WTC11 (cell line): ENCODE measurements at places on chromosomes 3 and 15. TPM values are rescaled to one million over a fixed set of nuclear protein-coding genes. Genes with fewer than 3 reads are reported as not detected.

DNA sequence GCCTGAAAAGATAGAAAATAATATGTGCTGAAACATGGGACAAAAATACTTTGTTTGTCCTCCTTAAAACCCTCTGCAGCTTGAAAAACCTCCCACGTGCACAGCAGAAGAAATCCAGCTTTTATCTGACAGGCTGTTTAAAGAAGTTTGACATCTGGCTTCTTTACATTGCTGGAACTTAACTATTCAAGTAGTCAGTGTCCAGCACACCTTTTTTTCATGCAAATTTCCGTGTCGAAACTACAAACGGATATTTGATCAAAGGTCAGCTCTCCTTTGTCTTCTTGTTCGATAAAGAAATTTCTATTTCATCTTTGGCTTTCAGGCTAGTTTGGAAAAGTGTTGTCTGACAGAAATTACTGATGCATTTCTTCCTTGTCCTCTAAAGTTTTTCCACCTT is 66.8 kb upstream of the KBTBD8 start:
- peaks cover 62% of the 10 kb centered on the region for H3K4me1 ChIP-seq
- H3K27me3 ChIP-seq: no peaks in the 10 kb centered on the region
- no peak overlapping the region for H3K4me3 ChIP-seq

- peaks cover 37% of the 10 kb centered on the region for H3K27me3 ChIP-seq
- H3K4me3 ChIP-seq: peak overlapping the region; percentile 84
- DNase-seq: no peak
- peak overlapping the region; percentile 78 for H3K27ac ChIP-seq
- H3K36me3 ChIP-seq: peaks cover 18% of the 10 kb centered on the region
These were observed 1.0 kb downstream of the TASOR start for GRCh38 chr3:56681984-56682461.

TNFAIP8L3 gene
- 0.25 to 0.39 TPM (median 0.34 TPM) in 3 replicates for total RNA-seq

DNA sequence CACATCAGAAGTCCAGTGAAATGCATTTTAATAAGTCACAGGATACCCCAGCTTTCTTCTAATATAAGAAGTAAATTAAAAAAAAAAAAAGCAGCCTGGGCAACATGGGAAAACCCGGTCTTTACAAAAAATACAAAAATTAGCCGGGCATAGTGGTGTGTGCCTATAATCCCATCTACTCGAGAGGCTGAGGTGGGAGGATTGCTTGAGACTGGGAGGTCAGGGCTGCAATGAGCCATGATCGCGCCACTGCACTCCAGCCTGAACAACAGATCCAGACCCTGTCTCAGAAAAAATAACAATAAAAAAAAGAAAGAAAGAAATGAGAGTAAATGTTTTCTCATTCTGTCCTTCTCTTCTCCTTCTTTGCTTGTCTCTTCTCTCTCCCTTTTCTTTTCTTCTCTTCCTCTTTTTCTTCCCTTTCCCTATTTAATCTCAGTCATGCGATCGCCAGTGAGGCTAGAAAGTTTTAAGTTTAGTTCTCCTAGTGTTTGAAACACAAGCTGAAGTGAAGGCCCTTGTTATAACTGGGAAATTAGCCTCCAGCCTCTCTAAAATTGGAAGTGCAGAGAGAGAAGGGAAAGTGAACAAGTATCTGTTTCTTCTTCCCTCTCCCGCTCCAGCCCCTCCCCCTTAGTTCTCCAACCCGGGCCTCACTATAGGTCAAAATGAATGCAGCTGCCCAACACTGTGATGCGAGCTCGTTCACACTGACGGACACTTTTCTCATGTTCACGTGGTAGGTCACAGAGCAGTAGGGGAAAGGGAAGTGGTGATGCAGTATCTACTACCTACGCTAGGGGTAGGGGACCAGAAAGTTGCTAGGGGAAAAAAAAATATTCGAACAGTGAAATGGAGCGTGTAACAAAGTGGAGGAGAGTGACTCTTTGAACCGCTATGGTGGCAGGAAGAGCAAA is 23.5 kb upstream of the TSC22D2 start:
- H3K27me3 ChIP-seq: no peaks in the 10 kb centered on the region
- peak; percentile 51 for DNase-seq
- H3K27ac ChIP-seq: peak overlapping the region; percentile 89
- H3K4me3 ChIP-seq: peak overlapping the region; percentile 36
- H3K4me1 ChIP-seq: peaks cover 18% of the 10 kb centered on the region

DNA sequence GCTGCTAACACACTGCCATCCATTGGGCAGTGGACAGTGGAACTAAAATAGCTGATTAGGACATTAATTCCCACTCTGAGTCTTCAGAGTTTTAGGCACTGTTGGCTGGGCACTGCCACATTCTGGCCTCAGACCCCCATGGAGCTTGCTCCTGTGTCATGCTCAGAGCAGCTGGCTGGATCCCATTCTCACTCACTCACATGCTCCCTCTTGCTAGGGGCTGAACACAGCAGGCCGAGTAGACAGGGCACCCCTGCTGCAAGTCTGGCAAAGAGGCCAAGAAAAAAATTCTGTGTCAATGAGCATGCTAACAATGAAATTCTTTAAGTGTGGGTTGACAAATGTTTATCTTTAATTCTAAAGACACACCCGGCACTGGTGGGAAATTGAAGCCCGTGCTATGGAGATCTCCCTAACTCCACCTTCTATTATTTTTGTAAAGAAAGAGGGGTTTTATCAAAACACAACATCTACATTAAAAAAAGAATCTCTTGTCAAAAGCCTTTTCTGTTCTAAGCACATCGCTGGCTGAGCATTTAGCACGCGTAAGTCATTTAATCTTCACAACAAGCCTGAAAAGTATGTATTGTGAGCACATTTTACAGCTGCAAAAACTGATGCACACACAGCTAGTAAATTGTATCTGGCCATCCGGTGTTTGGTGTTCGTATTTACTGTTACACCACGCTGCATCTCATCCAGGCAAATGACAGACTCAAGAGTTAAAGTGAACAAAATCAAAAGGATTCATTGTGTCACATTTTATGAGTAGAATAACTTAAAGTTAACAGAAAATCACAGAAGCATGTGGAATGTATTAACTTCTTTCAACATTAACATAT is 362.1 kb downstream of the PLOD2 start:
- peaks cover 35% of the 10 kb centered on the region for H3K4me1 ChIP-seq
- H3K4me3 ChIP-seq: no peak overlapping the region
- H3K27ac ChIP-seq: no peak overlapping the region
- DNase-seq: peak; percentile 15
- H3K27me3 ChIP-seq: no peaks in the 10 kb centered on the region; the same call in 1 of the 2 replicates
